Effector memory CD8-positive, alpha-beta T cell (primary cell): ENCODE measurements at places on chromosomes 3 and 15.

- DNase-seq, result no peak
These were observed 265.9 kb downstream of the ZMAT3 start for GRCh38 chr3:178805741-178806140.

DNA sequence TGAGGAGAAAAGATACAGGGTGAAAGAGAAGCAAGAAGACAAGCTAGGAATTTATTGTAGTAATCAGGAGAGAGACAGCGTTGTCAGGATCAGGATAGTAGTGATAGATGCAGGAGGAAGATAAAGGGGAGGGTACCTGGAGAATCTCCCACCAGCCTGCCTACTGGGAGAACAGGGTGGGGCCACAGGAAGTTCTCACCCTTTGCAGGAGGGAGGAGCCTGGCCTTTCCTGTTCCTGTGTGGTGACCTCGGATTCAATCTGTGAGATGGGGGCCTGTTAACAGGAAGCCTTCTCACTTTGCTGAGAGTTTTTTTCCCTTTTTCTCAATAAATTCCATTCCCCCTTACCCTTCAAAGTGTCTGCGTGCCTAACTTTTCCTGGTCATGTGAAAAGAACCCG lies 37.6 kb downstream of the GMPS start:
- no peak for DNase-seq

DNA sequence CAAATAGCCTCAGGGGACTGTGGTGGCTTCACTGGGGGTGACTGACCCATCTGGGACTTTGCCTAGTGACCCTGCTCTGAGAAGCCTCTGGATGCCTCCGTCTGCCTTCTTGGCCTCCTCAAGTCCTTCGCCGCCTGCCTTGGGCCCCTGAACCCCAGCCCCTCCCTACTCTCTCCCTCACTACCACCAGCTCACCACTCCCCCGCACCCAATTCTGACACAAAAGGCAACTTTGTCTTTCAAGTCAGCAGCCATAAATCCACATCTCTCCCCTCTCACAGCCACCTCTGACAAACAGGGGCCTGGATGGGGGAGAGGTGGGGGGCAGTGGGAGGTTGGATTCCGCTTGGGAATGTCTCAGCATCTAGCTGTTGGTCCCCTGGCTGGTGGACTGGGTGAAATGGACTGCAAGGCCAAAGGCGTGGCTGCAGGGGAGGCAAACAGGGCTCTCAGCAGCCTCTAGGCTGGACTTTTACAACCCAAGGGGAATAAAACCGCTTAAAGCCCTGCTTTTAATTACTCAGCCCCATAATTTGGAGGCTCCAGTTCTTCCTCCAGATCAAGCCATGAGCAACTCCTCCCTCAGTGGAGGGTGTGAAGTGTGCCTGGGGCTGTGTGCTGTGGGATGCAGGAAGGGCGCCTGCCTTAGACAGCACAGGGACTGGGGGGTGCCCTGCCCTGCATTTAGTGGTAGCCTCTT lies 33.4 kb downstream of the IGDCC3 start:
- no peak for DNase-seq

DNA sequence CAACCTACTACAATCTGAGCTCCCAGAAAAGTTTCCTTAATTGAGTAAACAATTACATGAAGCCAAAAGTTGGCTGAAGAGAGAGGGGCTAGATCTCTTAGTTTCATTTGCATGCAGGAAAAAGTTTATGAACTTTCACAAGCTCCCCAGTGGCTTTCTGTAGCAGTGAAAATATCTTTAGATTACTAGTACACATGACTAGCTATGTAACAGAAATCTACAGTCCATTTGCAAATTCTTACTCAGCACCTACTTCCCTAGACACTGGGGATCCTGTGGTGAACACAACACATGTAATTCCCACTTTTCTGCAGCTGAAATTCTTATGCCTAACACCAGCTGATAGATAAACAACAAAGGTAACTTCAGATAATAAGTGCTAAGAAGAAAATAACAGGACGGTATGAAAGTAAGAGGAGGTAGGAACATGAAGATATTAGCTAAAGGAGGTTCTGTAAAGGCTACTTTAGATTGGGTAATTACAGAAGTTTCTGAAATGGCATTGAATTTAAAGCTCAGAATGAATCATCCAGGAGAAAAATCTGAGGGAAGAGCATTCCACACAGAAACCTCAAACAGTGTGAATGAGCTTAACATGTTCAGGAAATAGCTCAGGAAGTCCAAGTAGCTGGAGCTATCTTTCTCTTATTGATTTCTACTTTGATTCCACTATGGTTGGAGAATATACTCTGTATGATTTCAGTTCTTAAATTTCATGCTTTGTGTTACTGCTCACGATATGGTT lies 204.8 kb downstream of the MAGI1 start:
- DNase-seq, result no peak

GRCh38 chr15:67578020-67578600 lies 35.6 kb downstream of the MAP2K5 start:
- no peak for DNase-seq

DNA sequence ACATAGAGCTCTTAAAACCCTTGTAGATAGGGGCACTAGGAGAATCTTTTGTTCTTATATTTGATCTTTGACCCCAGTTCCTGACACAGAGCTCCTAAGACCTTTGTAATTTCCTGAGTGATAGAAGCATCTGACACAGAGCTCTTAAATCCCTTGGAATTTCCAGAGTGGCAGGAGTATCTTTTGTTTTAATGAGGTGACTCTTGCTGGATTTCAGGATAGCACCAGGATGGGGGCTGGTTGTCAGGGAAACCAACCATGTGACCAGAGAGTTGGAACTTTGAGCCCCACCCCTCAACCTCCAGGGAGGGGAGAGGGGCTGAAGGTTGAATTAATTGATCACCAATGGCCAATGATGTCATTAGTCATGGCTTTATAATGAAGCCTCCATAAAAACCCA lies 47.6 kb upstream of the ST8SIA2 start:
- DNase-seq, result no peak

GRCh38 chr3:108780235-108780634 lies 23.0 kb upstream of the RETNLB start:
- peak; percentile 28 for DNase-seq

- DNase-seq, result no peak
These were observed 23.2 kb downstream of the GPR176 start for GRCh38 chr15:39896846-39897245.

- no peak for DNase-seq
These were observed 207.0 kb downstream of the SUCLG2 start for GRCh38 chr3:67447393-67447792.

GRCh38 chr3:187021748-187022402 lies 91.5 kb downstream of the ST6GAL1 start:
- DNase-seq, result no peak

- no peak for DNase-seq
These were observed 34.8 kb downstream of the PDHB start for GRCh38 chr3:58398669-58399333.

GRCh38 chr15:64373360-64373759 lies 7.9 kb downstream of the PCLAF start:
- DNase-seq, result no peak

GRCh38 chr15:85495096-85495495 lies 114.7 kb downstream of the AKAP13 start:
- DNase-seq, result no peak

GRCh38 chr3:45729614-45730013 lies 40.4 kb downstream of the SACM1L start:
- no peak for DNase-seq
